Large intestine (tissue), 12 donors: ENCODE measurements at places on chromosomes 2 and 18. TPM values are rescaled to one million over a fixed set of nuclear protein-coding genes. Genes with fewer than 3 reads are reported as not detected.
A peak's percentile ranks its signal among the peaks of the same experiment; 100 is the strongest.

GRCh38 chr2:239858179-239858578, 167.0 kb downstream of the NDUFA10 start:
- H3K4me1 ChIP-seq, result no peaks in the 10 kb centered on the region
- H3K27me3 ChIP-seq, result peaks cover 2% of the 10 kb centered on the region
- no peak for DNase-seq

DNA sequence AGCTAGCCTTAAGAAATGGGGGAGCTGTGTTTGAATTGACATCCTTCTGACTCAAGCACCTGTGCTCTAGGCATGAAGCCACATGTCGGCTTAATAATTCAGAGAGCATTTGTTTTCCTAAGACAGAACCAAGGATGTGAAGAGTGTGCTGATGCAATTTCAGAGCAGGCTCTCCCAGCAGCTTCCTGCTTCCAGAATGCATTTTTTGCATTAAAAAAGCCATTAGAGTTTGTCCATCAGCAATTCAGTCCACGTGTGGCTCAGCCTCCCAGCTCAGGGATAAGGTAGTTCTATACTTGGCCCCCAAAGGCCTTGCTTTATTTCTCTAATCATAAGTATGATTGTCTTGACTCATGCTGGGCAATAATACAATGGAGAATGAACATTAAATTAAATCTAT, 37.7 kb downstream of the DOCK10 start:
- no peak for DNase-seq
- peaks cover 3% of the 10 kb centered on the region for H3K4me1 ChIP-seq
- H3K36me3 ChIP-seq, result no peaks in the 10 kb centered on the region
- H3K4me3 ChIP-seq, result no peak overlapping the region

DNA sequence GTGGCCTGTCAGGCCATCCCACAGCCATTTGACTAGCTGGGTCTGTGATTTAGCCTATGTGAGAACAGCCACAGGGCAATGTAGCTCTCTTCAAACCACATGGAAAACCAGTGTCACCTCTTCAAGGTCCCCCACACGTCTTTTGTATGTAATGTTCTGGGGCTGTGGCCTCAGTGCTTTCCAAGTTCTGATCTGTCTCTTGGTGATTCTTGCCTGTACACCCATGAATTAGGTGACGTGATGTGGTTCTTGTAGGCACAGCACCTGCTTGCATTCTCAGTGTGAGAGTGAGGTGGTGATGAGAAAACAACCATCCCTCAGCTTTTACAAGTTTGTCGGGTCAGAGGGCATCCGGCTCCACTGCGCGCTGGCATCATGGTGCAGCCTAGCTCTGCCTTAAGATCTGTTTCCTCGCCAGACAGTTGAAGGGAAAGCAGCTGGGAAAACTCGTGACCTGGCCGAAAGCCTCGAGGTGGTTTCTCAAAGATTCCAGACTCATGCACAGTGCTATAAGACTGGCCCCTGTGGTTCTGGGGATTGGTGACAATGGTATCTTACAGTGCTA, 125.8 kb downstream of the TANC1 start:
- H3K4me3 ChIP-seq, result no peak overlapping the region
- DNase-seq, result peak; percentile 17
- no peaks in the 10 kb centered on the region for H3K27me3 ChIP-seq
- H3K4me1 ChIP-seq, result peaks cover 5% of the 10 kb centered on the region

Gene ELOA2
- polyA plus RNA-seq, result 0.01 TPM

DNA sequence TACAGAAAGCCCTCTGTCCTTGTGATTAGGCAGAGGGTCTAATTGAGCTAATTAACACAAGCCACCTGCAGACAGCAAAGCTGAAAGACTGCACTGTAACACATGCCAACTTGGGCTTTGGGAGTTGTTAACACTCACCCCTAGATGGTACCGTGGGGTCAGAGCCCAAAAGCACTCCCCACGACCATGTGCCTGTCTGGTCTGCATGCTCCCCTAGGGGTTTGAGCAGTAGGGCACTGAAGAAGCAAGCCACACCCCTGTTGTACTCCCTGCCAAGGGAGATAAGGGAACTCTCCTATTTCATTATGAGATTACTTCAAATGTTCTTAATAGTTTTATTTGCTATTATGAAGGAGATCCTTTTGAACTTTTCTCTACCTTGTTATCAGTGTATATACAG, 560.1 kb upstream of the FSHR start:
- H3K4me3 ChIP-seq, result no peak overlapping the region
- H3K27me3 ChIP-seq, result no peaks in the 10 kb centered on the region
- no peak overlapping the region for H3K27ac ChIP-seq

DNA sequence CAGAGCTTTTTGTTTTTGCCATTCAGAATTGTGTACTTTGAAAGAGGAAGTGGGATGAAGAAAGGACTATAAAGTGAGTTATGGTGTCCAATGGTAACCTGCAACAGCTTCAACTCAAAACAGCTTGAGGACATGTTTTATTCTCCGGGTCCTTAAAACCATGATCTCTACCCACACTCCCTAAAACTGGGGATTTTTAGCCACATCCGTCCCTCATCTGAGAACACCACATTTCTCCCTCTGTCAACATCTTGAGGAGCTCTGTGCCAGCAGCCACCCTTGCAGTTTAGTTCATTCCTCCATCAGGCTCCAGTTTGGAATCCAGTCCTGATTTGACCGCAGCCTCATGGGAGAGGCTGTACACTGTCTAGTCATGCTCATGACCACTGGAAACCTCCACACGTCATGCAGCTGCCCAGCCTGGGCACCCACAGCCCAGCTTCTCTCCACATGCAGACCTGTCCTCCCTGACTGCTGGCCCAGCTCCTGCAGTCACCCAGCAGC, 62.6 kb downstream of the C18orf63 start:
- H3K27me3 ChIP-seq, result no peaks in the 10 kb centered on the region
- no peaks in the 10 kb centered on the region for H3K36me3 ChIP-seq
- H3K27ac ChIP-seq, result no peak overlapping the region
- H3K4me3 ChIP-seq, result no peak overlapping the region
- DNase-seq, result no peak

Gene DYNAP
- 0.37 TPM for polyA plus RNA-seq

Gene REEP1
- polyA plus RNA-seq, result 36.9 TPM
